Bronchial epithelial cell (primary cell): ENCODE measurements at places on chromosomes 3 and 15.

DNA sequence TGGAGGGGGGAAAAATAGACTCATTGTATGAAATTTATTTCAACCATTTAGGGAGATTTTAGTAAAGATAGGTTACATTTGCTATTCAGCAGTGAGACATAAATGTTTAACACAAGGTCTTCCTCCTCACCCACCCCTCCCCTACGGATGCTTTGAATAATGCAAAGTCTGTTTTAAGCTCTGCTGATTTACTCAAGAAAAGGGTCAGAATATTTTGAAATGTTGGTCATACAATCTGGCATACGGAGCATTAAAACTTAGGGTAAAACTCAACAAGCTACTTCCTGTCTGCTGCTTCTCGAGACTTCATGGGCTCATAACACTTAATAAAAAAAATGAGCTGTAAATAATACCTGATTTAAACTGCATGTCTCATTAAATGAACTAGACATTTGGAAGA, 156.3 kb downstream of the WNT5A start:
- DNase-seq: no peak

GRCh38 chr15:47983533-47983932, 137.3 kb upstream of the SLC24A5 start:
- DNase-seq: no peak

- no peak for DNase-seq
Measured at GRCh38 chr15:42143866-42144625, 12.4 kb downstream of the PLA2G4F start.

DNA sequence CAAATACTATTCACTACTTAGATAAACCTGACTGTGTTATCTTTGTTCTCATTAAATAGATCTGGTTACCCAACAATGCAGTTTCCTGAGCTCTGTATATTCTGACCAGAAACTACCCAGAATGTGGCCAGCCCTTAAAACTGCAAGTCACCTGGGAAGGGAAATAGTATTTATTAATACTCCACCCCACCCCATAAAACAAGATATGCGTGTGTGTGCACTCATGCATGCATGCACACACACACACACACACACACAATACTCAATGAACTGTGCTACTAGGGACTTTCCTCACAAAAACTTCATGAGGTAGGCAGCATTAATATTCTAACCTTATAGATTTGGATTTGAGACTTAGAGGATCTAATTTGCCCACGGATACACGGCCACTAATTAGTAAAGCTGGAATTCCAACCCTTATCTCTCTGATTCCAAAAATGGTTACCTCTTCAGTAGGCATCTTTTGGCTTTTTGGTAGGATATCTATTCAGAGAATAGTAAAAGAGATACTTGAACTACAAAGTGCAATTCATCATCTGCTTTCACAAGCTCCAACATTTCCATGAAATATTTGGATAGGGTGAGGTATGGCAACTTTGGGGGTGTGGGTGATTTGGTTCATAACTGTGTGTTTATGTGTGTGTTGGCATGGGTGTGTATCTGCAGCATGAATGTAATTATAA, 197.0 kb upstream of the CFAP20DC start:
- DNase-seq: no peak

DNA sequence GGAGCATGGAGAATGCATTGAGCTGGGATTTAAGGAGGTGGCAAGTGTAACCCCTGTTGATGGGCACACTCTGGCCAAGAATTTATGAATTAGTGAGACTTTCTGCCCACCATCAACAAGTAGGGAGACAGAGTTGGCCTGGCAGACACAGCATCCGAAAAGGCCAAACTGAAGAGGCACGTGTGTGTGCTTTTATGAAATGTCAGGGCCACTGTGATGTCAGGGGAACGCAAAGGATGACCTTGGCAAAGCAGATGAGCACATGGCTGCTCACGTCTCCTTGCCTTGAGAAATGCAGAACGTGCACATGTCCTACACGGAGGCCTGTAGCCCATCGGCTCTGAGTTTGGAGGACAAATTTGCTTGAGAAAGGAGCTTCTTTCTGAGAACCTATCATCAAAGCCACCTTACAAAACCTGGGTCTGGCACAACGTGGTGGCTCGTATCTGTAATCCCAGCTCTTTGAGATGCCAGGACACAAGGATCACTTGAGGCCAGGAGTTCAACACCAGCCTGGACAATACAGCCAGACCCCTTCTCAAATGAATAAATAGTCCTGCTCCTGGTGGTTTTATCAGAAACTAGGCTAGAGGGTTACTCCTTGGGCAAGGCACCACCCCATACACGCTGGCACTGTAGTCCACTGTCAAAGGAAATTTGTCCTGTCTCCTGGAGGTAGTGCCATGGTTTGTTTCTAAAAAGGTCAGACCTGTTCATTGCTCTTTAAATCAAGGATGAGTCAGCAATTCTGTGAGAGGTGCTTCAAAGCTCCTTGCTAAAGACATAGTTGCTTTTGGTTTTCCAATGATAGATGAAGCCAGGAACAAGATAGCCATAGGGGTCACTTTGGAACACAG, 941 bp upstream of the SH3BP5 start:
- no peak for DNase-seq

DNA sequence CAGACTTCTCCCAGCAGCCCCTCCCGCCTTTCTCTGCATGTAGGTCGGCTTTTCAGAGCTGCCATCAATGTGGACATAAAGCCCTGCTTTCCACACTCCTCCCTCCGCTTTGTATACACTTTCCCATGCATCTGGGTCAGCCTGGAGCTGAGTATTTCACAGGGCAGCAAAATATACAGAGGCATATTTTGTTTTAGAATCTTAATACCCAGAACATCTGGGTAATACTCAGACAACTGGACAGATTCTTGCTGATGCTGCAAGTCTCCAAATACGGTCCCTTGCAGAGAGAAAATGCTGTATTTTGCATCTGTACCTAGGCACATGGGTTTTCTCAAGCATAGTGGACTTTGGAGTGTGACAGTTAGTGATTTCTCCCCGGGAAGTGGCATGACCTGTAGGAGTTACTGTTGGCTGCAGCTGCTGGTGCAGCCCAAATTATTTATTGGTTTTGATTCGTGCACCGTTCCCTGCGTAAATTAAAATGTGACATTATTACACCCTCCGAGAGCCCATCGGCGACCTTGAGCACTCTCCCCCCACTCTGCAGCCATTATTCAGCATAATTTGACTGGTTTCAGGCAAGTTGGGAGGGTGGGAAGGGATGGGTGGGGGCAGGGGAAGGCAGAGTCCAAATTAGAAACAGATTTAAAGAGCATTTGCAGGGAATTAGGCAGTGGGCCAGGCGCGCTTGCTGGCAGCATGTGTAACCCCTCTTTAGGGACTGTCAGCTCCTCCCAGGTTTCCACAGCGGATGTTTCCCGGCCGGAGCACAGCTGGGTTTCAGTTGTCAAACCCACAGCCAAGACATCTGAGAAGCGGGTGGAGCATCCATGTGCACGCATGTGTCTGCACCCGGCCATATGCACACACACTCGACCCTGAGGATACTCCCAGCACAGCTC, 100.8 kb downstream of the CPN2 start:
- no peak for DNase-seq

- DNase-seq: no peak
Measured at GRCh38 chr3:13498354-13499060, 18.4 kb downstream of the HDAC11 start.

DNA sequence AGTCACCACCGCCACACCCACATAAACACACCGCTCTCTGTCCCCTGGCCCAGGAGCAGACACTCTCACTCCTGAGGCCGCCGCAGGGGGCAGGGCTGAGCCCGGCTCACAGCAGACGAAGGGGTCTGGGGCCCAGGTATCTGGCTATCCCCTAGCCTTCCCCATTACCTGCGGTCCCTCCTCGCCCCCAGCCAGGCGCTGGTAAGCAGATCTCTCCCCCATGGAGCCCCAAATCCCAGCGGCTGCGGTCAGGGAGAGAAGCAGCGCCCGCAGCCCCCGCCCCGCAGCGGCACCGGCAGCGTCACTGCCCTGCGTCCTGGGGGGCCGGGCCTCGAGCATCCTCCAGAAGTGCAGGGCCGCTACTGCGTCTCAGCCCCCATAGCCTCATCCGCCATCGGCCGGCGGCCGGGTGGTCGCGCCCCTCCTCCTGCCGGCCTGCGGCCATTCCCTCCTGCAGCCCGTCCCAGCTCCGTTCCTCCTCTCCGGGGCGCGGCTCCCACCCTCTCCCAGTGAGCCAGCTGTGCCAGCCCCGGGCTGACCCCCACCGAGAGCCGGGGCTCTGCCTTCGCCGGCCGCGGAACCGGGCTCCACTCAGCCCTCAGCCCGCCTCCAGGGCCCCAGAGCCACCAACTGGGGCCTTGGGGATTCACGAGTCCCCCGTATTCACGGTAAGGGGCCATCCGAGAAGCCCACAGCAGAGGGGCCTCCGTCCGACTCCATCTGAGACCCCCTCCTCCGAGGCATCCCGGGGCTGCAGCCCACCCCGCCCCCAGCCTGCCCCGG, 13.1 kb downstream of the TNK2 start:
- DNase-seq: no peak

GRCh38 chr3:98657457-98657856, 64.0 kb upstream of the CPOX start:
- DNase-seq: peak; percentile 29

- DNase-seq: peak; percentile 91
Measured at GRCh38 chr3:56369914-56370313, 98.4 kb downstream of the ERC2 start.

GRCh38 chr3:65720989-65721737, 317.6 kb downstream of the MAGI1 start:
- DNase-seq: no peak

DNA sequence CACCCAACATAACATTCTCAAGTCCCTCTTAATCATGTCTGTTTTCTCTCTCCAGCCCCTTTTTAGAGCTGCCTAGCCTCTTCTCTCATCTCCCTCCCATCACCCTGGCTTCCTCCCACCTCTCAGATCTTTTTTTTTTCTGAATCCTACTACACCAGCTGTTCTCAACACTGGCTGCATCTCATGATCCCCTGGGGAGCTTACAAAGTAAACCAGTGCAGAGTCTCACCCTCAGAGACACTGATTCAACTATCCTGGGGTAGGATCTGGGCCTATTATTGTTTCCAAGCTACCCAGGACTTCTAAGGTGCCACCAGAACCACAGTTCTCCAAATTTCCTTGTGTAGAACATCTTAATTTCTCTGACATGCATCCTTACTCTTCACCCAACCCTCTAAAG, 50.3 kb upstream of the ACAN start:
- no peak for DNase-seq

DNA sequence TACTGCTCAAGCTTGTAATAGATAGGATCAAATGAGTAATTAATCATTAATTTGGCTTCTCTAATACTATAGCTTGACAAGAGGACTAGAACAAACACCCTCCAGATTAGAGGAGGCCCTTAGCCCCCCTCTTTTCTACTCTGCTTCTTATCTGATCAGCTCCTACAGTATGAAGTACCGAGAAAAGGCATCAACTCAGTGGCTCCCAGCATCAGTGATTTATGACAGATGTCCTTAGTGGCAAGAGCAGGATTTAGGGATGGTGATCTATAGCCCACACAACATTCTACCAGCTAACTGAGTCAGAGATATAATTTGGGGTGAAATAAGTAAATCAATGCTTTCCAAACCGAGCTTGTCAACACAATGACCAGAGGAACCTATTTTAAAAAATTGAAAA, 541.1 kb downstream of the NLGN1 start:
- DNase-seq: no peak

- DNase-seq: no peak
Measured at GRCh38 chr3:170054204-170054603, 16.4 kb downstream of the GPR160 start.

DNA sequence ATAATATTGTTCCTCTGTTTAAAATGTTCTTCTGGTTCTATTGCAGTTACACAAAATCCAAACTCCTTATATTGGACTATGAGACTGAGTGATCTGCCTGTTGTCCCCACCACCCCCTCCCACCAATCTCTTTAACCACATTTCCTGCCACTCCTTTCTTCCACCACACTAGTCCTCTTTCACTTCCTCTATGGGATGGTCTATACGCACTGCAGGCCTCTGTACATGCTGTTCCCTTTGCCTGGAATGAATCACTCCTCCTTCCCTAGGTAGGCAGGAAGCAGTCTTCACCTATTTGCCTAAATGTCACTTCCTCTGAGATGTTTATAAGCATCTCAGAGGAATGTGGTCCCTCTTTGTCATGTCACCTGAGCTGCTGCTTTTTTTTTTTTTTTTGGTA, 4.0 kb downstream of the MAP2K1 start:
- DNase-seq: peak; percentile 79

- no peak for DNase-seq
Measured at GRCh38 chr15:74843891-74844299, 939 bp upstream of the ULK3 start.

DNA sequence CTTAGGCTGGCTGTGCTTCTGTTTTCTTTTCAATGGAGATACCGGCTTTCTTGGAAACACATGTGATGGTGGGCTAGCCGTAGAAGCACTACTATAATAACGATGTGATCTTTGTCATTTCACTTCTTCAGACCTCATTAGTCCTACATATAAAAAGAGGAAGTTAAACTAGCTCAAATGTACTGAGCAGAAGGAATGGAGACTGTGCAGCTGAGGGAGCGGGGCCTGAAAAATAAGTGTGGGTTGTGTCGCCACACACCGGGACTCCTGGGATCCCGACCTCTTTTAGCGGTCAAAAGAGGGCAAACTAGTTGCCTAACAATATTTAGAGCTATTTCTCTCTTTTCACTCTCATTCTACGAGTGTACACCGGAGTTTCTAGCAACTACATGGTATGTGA, 1.0 kb upstream of the RNF7 start:
- no peak for DNase-seq

GRCh38 chr3:50660386-50660785, 14.3 kb upstream of the DOCK3 start:
- no peak for DNase-seq

DNA sequence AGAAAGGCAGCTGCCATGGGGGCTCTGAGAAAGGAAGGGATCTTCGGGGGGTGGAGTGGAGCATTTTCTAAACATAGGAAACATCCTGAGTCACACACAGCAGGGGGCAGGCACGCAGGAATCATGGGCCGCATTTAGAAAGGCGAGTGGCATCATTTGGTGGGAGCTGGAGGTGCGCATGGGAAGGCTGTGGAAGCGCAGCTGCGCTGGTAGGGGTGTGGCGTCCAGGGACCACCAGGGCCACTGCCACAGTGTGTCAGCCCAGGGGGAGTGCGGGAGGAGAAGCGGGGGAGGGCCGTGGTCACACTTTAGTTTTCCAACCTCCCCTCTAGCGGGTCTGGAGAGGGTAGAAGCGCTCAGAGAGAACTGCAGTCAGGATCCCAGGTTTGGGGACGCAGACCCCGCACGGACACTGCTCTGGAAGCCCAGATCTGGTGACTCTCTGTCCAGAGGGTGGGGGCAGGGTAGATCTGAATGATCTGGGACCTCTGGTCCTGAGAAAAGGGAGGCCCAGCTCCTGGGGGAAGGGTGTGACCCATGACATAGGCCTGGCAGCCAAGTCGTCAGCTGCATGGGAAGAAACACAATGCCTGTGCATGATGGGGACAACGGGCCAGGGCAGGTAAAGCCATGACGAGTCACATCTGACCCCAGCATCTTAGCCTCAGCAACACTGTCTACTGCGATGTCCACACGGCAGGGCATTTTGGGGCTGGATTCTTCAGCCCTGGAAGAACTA, 88.0 kb upstream of the IQSEC1 start:
- DNase-seq: no peak

- no peak for DNase-seq
Measured at GRCh38 chr15:38374029-38374428, 79.9 kb upstream of the FAM98B start.
